Sigmoid colon (tissue), 7 donors: ENCODE measurements at places on chromosomes 4 and X. TPM values are rescaled to one million over a fixed set of nuclear protein-coding genes. Genes with fewer than 3 reads are reported as not detected.

GRCh38 chr4:79078339-79078738 is 139.1 kb upstream of the PAQR3 start:
- DNase-seq = peak; percentile 67

DNA sequence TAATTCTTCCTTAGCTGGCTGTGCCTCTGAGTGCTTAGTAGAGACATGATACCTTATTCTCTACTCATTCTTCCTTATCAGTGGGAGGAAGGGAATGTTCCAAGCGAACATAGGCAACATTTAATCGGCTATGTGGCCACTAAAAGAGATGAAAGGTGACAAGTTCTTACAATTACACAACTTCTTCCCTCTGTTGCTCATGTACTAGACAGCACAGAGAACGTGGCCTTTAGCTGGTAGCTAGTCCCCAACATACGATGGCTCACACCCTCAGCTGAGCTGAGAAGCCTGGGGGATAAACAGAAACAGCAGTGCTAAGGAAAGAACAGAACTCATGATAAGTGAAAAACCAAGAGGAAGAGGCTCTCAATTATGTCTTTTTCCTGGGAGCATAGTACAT is 52.2 kb downstream of the APOO start:
- no peak for DNase-seq

GRCh38 chr4:169305651-169306050 is 34.9 kb upstream of the SH3RF1 start:
- no peak for DNase-seq

Gene MAGEA11
- not detected for total RNA-seq

GRCh38 chr4:38946919-38947318 is 79.3 kb downstream of the FAM114A1 start:
- DNase-seq = no peak

DNA sequence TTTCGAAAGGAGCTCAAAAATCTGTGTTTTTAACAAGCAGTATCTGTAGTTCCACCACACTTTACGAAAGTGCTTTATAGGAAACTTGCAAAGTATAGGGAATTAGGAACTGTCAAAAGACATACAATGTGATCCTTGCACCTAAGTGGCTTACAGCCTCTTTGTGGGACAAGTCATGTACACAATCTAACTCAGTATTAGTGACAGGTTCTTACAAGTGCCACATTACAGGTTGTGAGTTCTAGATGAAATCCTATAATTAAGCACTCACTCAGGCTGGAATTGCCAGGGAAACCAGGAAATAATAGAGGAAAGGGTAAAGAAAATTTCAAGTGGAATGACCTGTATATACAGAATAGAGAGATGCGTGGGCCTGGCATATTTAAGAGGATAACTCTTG is 567.3 kb upstream of the ATOH1 start:
- no peak for DNase-seq

Gene TMEM156
- not detected for total RNA-seq

GRCh38 chr4:1377606-1378261 is 28.5 kb downstream of the NKX1-1 start:
- DNase-seq = peak; percentile 61
